ENCODE measurements at places on chromosomes 11 and 22.

DNA sequence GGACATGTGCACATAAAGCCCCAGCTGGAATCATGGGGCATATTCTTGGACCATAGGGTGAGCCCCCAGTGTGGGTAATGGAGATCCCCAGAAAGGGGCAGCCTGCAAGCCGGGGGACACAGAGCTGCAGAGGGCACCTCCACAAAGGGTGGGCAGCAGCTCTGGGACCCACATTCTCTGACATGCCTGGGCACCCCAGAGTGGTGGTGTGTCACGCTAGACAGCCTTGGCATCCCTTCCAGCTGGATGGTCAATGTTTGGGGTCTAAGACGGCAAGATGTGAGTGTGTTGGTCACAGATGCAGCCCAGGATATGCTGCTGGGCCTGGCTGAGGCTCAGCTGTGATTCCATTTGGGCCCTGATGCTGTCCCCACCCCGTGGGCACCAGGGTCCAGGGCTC, 9.7 kb downstream of the ADORA2A start:
- DNase-seq, result peak; percentile 16

GRCh38 chr11:116275635-116276034, 497.2 kb downstream of the BUD13 start:
- DNase-seq, result no peak

GRCh38 chr11:1494650-1495049, 8.1 kb upstream of the MOB2 start:
- DNase-seq, result no peak

DNA sequence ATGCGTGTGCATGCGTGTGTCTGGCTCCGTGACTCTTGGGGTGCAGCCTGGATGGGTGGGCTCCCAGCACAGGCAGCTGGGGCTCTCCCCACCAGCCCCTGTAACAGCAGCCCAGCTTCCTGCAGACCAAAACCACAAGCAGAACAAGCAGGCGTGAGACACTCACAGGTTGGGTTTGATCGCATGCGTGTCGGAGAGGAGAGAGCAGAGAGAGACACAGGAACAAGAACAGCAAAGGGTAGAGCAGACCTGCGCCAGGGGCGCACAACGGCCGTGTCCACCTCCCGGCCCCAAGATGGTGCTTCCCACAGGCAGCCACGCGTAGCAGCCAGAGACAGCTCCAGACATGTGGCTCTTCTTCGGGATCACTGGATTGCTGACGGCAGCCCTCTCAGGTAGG, at the start of gene CD6:
Gene CD6 (plus strand): TSS at position 161 of the 400 bp plus-strand sequence. CDS start 186 bp downstream, at position 347.
- peak; percentile 76 for DNase-seq

DNA sequence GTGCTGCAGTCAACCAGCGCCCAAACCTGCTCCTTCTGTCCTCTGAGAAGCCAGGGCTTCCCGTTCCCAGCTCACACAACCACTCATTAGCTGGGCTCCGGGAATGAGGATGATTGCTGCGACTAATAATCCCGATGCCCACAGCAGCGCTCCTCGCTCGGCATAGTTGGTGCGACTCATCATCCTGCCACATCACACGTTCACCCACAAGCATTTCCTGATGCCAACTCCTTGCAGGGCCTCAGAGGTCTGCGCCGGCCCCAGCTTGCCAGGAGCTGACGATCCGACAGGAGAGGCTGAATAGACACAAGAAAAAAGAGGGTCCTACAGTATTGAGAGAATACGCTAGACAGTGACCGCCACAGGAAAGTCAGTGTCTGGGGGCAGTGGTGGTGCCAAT, 10.6 kb upstream of the CSNK1E start:
- DNase-seq, result no peak

DNA sequence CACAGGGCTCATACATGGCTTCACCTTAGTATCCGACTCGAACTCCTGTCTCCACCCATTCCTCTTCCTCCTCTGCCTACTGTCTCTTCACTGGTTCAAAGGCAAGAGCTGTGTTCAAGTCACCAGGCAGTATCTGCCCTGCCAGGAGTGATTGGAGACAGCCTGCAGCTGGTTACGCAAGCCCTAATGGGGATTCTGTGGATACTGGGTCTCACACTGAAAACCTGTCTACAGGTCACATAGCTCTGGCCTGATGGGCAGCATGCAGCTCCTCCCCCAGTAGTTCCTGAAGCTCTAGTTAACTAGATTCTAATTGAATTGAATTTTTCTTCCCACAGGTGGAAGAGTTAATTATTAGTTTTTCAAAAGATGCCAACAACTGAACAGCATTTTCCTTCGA, 332.2 kb downstream of the TMEM135 start:
- DNase-seq, result no peak

DNA sequence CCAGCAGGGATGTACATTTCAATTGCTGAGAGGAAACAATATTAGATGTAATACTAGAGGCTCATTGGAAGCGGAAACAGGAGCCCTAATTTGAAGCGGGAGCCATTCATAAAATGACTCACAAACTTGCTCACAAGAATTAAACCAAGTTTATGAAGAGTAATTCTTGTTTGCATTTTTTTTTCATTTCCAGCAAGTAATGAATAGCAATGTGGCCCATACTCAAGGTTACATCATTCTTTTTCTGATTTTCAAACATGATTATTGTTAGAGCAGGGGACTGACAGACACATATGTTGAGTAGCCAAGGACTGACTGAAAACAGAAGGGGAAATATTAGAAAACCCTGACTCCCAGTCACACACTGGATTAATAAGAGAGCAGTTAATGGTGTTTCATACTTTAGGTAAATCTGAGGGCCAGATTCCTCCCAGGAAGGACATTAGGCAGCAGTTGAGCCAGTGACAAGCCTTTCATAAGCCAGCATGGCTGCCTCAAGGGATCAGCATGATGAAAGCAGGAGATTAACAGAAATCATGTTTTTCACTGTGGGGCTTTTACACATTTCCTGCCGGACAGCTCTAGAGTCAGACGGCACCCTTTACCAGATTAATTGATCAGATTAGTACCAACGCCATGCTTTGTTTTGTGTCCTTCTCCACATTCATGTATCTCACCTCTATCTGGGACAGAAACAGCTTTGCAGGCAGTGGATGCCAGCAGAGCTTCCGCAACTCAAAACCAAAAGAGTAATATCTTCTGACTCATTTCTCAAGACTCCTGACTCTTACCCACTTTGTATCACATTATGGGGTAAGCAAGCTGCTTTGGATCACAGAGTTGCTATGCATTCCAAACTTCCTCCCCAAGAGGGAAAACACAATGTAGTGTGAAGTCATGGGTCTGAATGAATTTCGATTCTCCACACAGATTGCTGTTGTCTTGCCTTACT, 831.6 kb downstream of the KCNA4 start:
- no peak for DNase-seq

DNA sequence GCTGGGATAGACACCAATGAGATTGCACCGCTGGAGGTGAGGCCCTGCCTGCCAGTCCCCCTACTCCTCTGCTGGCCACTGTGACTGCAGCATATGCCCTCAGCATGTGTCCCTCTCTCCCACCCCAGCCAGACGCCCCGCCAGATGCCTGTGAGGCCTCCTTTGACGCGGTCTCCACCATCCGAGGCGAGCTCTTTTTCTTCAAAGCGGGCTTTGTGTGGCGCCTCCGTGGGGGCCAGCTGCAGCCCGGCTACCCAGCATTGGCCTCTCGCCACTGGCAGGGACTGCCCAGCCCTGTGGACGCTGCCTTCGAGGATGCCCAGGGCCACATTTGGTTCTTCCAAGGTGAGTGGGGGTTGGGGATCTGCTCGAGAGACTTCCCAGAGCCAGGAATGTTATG, 5.7 kb upstream of the SMARCB1 start:
- no peak for DNase-seq

GRCh38 chr11:94809251-94809650, 41.1 kb downstream of the AMOTL1 start:
- DNase-seq, result no peak
